Stimulated activated CD8-positive, alpha-beta memory T cell treated with anti-CD3 and anti-CD28 coated beads, Interleukin-15, amount 100 ng/mL, for 1 hour (primary cell): ENCODE measurements at places on chromosomes 6 and 20.

DNA sequence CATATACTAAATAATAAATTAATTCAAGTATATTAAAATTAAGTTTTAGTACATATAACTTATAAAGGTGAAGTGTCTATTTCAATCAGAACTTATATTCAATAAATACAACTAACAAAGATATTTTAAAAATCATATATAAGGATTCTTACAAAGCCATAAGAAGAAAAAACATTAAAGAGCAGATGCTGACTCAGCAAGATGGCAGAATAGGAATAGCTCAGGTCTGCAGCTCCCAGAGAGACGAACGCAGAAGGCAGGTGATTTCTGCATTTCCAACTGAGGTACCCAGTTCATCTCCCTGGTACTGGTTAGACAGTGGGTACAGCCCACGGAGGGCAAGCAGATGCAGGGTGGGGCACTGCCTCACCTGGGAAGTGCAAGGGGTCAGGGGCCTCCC, 811.1 kb downstream of the EYS start:
- no peak for DNase-seq

- DNase-seq, result no peak
Observed at GRCh38 chr6:169099411-169100202, 154.0 kb downstream of the THBS2 start.

DNA sequence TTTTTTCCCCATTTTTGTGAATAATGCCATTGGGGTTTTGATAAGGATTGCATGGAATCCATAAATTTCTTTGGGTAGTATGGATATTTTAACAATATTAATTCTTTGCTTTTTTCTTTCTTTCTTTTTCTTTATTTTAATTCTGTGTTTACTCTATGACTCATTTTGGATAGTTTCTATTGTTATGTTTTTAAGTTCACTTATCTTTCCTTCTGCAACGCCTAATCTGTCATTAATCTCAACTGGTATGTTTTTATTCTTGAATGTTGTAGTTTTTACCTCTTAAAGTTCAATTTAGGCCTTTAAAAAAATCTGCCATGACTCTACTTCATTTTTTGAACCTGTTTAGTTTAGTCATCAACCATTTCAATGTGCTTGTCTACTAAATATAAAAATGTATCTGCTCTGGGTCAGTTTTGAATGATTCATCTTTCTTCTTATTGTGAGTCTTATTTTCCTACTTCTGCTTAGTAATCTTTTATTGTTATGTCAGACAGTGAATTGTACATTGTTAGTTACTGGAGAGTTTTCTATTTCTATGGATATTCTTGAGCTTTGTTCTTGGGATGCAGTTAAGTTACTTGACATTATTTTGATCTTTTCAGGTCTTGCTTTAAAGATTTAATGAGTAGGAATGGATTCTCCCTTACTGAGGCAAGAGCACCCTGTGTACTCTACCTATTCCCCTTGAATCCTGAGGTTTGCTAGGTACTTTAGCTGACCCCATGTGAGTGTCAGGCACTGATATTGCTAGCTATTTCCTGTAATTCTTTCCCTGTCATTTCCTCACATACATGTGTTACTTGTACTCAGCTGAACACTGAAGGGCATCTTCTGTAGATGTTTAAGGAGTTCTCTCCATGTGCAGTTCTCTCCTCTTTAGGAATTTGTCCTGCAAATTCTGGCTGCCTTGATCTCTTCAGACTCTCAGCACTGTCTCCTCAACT, 104.2 kb downstream of the TFAP2B start:
- no peak for DNase-seq

DNA sequence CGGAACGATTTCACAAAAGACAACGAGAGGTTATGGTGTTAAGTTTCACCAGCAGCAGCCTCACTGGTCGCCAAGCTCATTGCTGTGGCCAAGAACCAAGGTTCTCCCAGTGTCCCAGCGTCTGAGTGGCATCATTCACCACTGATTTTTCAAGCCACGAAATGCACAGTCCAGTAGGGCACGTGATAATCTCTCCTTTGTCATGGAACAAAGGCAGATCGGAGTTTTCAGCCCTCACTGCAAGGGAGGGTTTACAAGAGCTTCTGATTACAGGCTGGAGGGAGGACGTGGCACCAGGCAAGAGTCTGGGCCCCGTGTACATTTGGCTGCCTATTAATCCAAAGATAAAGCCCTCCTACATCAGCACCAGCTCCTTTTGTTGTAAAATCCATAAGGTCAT, 2.0 kb downstream of the CD24 start:
- no peak for DNase-seq

DNA sequence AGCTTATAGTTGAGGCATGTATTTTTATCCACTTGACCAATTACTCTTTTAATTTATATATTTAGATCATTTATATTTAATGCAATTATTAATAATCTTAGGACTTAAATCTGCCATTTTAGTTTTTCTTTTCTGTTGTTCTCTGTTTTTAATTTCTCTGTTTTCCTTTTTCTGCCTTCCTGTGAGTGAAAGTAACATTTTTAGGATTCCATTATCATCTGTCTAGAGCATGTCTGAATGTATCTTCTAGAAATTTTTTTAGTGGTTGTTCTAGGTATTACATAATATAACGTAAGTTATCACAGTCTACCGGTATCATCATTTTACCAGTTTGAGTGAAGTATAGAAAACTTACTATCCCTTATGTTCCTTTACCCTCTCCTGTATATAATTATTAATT, 197.3 kb downstream of the UNC5CL start:
- DNase-seq, result no peak

GRCh38 chr6:89970609-89971337, 76.5 kb downstream of the GJA10 start:
- DNase-seq, result no peak

DNA sequence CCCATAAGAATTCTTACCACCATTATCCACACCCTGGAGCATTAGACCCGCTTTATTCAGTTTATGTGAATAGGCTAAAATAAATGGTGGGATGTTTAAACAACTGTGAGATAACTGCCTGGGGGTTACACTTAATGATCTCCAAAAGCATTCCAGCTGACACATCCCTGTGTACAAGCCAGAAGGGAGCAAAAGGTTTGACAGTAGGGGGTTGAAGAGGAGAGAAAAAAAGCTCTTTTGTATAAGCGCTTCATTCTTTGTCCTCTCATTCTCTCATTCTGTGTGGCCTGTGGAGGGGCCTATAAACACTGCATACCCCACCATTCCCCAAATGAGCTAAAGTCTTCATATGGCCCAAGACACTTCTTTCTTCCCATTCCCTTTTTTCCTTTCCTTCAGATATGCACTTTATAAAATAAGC, 30.8 kb upstream of the COL21A1 start:
- DNase-seq, result no peak

- DNase-seq, result no peak
Observed at GRCh38 chr6:153942361-153942760, 96.7 kb upstream of the OPRM1 start.

GRCh38 chr6:133549371-133549801, 308.2 kb downstream of the EYA4 start:
- DNase-seq, result no peak

DNA sequence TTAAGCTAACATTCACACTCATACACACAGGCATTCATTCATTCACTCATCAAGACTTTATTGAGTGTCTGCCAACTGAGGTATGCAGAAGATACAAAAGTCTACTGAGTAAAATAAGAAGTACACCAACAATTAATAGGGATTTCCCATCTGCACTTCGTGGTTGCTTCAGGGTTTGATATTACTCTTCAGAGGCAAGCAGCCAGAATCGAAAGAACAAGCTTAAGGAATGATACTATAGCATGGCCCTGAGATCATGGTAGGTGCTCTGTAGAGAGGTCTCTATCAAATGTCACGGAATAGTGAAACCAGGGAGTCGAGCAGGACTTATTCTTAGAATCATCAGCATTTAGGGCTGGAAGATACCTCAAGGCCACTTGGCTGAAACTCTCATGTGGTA, 135.4 kb downstream of the NRN1 start:
- DNase-seq, result no peak

- no peak for DNase-seq
Observed at GRCh38 chr6:90976341-90976740, 389.5 kb upstream of the MAP3K7 start.

- DNase-seq, result no peak
Observed at GRCh38 chr6:89197141-89197540, 20.0 kb downstream of the GABRR1 start.

- no peak for DNase-seq
Observed at GRCh38 chr6:138815221-138815620, 19.3 kb downstream of the ECT2L start.

- DNase-seq, result no peak
Observed at GRCh38 chr6:14123386-14124111, 6.0 kb downstream of the CD83 start.

GRCh38 chr6:80276861-80277260, 170.4 kb downstream of the BCKDHB start:
- DNase-seq, result no peak

DNA sequence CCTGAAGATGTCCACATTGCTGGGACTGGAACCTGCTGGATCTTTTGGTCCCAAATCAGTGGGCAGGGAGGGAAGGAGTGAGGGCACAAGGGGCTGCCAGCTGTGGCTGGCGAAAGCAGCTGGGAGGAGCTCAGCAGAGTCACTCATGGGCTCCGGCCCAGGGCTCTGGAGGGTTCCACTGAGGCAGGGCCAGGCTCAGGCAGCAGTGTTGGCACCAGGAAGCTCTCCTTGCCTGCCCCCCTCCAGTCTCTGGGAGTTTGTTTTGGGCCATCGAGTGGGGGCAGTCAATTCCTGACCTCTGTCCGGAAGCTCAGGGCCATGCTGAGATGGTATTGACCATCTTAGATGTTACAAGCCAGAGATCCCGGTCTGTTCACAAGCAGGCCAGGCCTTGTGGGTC, 39.1 kb upstream of the IRF4 start:
- no peak for DNase-seq

DNA sequence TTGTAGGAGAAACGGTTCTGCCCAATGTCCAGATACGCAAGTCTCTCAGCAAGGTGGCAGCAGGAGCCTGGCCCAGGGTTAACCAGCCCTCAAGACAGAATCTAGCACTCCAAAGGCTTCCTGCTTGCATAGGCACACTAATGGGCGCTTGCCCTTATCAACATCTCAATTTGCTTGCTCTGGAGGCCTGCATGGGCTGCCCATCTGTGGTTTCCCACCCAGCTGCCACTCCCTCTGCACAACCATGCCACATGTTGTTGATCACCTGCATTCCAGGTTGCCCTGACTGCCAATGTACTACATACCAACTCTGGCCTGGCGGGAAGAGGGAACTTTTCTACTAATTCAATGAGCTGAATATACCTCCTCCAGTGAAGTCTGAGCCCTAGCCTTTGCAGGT, 74.6 kb downstream of the ATG5 start:
- no peak for DNase-seq

GRCh38 chr6:167761794-167762258, 64.9 kb upstream of the AFDN start:
- DNase-seq, result no peak

DNA sequence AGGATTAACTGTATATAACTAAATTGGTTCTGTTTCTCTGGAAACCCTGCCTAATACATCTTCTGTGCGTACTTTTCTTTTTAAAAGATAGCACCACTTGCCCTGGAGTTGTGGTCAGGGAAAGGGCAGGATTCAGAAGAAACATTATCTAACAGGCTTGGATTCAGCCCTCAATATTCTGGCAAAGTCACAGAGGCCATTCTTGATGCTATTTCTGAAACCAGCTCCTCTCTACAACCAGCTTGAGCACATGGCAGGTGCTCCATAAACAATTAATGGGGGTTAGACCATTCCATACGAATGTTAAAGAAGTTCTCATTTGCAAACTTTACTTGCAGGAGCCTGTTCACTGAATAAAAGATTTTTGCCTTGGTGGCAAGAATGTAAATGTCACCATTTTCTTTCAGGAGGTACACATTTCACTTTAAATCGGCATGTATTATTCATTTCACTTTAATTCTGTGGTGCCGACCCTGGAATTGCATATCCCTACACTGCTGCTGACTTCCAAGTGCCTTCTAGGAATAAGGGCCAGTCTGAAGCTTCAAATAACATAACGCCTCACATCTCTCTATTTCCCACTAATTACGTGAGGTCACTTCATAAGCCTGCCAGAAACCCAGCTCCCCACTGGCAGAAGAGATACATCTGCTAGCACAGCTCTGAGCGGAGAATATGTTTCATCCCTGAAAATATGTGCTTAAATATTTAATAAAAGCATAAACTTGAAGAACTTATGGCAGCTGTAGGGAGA, 248.7 kb downstream of the ADGRG6 start:
- no peak for DNase-seq

DNA sequence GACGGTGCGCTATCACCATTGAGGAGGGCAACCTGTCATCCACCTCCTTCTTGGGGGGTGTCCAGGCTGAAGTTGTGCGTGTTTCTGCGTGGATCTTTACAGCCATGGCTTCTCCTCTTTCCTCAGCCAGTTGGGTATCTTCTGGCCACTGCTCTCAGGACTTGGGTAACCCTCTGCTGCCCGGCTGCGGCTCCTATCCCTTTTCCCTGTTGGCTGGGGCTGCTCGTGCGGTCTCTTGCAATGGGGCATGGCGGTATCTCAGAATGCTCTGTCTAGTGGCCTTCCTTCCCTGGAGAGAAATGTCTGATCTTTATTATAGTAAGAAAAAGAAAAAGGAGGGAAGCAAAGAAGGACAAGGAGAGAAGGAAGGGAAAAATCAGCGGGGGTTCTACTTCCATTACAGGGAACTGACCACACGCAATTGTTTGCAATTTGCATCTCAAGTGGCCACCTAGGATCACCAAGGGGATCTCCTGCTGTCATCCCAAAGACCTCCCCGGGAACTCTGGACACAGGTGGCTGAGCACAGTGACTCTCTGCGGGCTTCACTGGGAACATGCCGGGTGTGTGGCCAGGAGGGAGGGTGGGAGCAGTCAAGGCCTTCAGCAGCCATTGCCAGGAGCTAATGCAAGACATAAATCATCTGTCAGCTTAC, 60.8 kb downstream of the NPEPL1 start:
- DNase-seq, result no peak

- DNase-seq, result no peak
Observed at GRCh38 chr6:166032366-166033200, 135.1 kb downstream of the TBXT start.

DNA sequence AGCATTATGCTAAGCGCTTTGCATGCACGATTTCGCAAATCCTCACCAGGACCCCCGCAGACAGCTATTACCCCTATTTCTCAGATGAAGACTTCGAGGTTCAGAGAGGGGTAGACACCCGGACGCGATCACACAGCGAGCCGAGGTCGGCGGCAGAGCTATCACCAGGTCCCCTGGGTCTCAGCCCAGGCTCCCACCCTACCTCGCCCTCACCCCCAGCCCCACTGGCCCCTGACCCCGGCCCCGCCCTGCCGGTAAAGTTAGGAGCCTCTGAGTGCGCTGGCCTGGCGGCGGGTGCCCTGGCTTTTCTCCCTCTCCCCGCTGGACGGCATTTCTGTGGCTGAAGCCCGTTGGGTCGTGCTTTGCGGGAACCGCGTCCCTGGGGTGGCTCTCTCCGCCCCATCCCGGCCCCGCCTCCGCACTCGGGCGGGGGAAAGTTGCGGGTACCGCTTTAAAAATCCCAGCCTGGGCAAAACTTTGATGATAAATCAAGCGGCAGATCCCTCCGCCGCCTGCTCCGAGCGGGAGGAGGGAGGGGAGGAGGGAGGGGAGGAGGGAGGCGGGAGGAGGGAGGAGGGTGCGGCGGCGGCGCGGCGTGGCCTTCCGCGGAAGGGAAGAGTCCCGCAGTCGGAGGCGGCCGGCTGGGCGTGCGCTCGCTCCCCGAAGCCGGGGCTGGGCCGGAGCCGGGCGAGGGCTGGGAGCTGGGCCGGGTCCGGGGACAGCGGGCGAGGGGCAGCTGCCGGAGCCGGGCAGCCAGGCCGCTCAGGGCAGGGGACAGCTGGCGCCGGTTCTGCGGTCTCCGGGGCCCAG, at the start of gene VSTM2L:
VSTM2L (plus strand) TSS at position 624 of the 810 bp plus-strand sequence. CDS start 224 bp downstream, outside the sequence.
- DNase-seq, result no peak

GRCh38 chr6:41425511-41425910, 90.1 kb downstream of the NCR2 start:
- no peak for DNase-seq

- DNase-seq, result no peak
Observed at GRCh38 chr6:161188547-161189465, 85.1 kb downstream of the AGPAT4 start.
